ENCODE measurements at places on chromosomes 1 and 21.
A peak's percentile ranks its signal among the peaks of the same experiment; 100 is the strongest.

- no peak for DNase-seq
Measured at GRCh38 chr1:31216016-31216415, 23.7 kb downstream of the NKAIN1 start.

DNA sequence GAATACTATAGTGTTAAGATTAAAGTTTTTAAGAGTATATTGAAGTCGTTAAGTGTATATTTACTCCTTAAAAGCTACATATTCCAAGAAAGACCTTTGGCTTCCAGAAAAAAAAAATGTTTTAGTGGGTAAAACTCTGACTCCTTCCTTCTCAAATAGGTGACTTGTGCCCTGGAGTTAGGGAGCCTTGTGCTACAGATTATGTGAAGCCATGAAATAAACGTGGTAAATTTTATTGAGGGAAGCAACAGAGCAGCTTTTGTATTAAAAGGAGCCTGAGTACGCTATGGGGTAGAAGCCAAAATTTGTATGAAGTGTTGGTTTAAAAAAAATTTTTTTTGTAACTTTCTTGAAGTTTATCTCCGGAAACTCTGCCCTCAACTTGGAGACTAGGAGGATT, 994 bp downstream of the RO60 start:
- DNase-seq: no peak

DNA sequence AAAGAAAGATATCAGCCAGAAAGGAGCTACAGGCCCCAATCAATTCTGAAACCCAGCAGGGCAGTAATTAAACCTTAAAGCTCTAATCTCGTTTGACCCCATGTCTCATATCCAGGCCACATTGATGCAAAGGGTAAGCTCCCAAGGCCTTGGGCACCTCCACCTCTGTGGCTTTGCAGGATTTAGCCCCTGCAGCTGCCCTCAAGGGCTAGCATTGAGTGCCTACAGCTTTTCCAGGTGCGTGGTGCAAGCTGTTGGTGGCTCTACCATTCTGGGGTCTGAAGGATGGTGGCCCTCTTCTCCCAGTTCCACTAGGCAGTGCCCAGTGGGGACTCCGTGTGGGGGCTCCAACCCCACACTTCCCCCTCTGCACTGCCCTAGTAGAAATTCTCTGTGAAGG, 429.9 kb downstream of the NPHP4 start:
- no peak for DNase-seq

- no peak for DNase-seq
Measured at GRCh38 chr1:27000817-27001460, 7.4 kb downstream of the TRNP1 start.

GRCh38 chr1:154860156-154860870, 9.8 kb downstream of the KCNN3 start:
- DNase-seq: no peak

DNA sequence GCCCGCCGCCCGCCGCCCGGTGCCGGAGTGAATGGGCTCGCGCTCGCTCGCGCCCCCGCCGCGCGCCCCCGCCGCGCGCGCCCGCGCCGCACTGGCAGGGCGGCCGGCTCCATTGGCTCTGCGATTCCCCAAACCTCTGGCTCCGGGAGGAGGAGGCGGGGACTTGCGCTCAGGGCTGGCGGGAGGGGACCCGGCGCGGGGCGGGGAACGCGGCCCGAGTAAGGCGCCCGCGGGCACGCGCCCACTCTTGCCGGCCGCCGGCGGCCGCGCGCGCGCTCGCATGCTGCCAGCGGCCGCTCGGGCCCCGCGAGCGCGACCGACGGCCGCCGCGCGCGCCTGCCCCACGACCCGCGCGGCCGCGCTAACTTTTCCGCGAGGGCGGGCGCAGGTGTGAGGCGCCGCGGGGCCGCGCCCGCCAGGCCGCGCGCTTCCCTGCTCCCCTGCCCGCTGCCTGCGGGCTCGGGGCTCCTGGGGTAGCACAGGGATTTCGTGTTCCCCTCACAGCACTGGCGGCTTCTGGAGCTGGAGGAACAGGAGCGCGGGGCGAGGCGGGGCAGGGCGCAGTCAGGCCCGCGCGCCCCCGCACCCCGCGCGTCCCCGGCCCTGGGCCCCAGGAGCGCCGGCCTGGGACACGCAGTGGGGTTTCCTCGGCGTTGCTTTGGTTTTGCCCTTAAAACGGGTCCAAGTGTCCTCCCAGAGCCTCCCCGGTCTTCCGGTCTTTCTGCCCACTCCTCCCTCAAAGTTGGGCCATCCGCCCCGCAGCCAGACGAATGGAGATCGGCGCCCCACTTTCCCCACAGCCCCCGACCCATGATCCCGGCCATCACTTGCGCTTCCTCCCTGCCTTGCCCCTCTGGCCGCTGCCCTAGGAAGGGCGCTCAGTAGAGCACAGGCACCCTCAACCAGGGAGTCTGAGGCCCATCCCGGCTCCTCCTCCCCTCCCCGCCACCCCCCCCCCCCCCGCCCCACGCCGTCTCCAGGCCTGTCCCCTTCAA, 101.5 kb downstream of the CASZ1 start:
- DNase-seq: peak; percentile 72

- DNase-seq: no peak
Measured at GRCh38 chr1:244353551-244354091, 98.1 kb downstream of the ADSS2 start.

GRCh38 chr1:201983380-201983805, 945 bp downstream of the RNPEP start:
- no peak for DNase-seq

DNA sequence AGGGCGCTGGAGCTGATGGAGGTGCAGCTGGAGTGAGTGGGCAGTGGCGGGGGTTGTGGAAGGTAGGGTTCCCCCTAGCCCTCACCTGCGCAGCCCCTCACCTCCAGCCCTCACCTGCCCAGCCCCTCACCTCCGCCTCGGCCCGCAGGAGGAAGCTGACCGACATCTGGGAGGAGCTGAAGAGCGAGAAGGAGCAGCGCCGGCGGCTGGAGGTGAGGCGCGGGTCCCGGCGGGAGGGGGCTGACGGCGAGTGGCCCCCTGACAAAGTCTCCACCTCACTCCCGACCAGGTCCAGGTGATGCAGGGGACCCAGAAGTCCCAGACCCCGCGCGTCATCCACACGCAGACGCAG, 2.7 kb downstream of the EVA1B start:
- no peak for DNase-seq

- no peak for DNase-seq
Measured at GRCh38 chr1:68204977-68205630, 27.2 kb downstream of the WLS start.

GRCh38 chr1:232553050-232553754, 76.7 kb downstream of the SIPA1L2 start:
- DNase-seq: no peak

GRCh38 chr1:209391792-209392191, 191.7 kb upstream of the CAMK1G start:
- DNase-seq: no peak

- DNase-seq: no peak
Measured at GRCh38 chr1:210413951-210414350, 85.2 kb downstream of the HHAT start.

DNA sequence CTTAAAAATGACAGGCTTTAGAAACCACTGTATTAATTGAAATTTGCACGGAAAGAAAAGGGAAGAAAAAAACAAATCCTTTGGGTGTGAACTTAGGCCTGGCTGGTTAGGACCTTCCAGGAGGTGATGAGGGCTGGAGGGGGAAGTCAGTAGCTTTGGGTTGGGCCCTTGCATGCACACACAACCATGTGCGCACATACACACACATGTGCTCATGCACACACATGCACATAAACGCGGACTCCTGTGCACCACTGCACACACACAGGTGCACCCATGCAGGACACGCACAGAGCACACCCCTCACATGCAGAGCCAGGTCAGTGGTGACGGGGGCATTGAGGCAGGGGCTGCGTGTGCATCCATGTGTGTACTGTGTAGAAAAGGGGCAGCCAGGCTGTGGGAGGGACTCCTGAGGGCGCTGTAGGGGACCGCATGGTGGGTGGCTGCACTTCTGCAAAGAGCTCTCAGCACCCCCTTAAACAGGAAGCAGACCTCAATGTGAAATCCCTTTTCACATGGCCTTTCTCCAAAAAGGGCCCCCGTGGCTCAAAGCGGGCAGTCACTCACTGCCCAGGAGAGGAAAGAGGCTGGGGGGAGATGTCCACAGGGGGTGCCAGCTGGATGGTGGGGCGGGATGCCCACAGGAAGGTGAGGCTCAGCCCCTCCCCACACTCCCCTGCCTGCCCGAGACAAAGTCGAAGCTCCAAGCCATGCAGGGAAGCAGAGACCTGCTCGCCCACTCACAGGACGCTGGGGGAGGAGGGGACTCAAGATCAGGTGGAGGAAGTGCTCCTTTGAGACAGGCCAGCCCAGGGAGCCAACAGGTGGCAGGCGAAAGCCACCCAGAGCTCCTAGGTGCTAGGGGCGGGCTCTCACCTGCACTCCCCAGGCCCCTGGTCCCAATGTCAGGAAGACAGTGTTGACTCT, 95.2 kb downstream of the ITPKB start:
- DNase-seq: peak; percentile 16

DNA sequence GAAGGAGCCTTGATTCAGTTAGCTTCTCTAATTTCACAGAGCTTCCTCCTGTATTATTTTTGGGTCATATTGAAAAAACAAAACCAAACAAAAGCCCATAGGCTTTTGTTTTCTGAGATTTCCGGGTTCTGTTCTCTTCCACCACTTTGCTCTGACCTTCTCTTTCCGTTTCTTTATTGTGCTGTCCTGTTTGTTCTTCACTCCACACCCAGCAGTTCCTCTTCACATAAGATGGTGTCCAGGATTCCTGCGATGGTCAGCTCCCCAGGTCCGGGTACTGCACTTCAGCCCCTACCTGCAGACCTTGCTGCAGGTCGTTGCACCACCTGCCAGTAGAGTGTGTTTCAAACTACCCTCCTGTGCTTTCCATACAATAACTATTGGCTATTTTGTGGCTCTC, 44.6 kb downstream of the GLUL start:
- DNase-seq: no peak
